ENCODE measurements at places on chromosomes 4 and X. TPM values are rescaled to one million over a fixed set of nuclear protein-coding genes. Genes with fewer than 3 reads are reported as not detected.

Gene TBL1X
- polyA plus RNA-seq = 8.7 TPM

Gene KLHL4
- 0.60 TPM for polyA plus RNA-seq

Gene MAGEA9
- polyA plus RNA-seq = not detected

Gene DCAF12L2
- 0.23 TPM for polyA plus RNA-seq

Gene GDPD2
- 2.3 TPM for polyA plus RNA-seq

Gene TRIM75
- not detected for polyA plus RNA-seq

Data from sigmoid colon (tissue), 7 donors.